ENCODE measurements at places on chromosomes 12 and 14.

- DNase-seq, result peak; percentile 24
Observed at GRCh38 chr14:35352274-35353233, 52.0 kb downstream of the NFKBIA start.

GRCh38 chr12:114696443-114697242 lies 12.7 kb upstream of the TBX3 start:
- DNase-seq, result no peak

DNA sequence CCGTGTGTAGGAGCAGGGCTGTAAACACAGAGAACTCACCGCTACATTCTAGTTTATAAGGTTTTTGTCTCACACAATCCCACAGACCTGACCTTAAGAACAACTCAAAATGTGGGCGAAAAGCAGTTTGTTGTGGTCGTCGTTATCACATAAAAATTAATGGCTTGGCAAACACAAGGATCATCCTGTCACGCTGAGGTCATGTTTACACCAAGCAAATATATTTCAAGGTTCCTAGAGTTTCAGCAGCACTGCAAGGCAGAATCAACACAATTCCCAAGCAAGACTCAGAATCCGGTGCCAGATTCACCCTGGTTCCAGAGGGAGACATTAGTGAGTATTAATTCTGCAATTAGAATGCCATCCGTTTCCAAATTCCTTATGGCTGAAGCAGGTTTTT lies 30.1 kb upstream of the MAP1LC3B2 start:
- DNase-seq, result no peak

- no peak for DNase-seq
Observed at GRCh38 chr12:95673576-95673975, 117.0 kb downstream of the NTN4 start.

- no peak for DNase-seq
Observed at GRCh38 chr12:29559198-29559597, 61.7 kb upstream of the OVCH1 start.

All from GM13976 (cell line).